ENCODE measurements at places on chromosomes 1 and 21.

DNA sequence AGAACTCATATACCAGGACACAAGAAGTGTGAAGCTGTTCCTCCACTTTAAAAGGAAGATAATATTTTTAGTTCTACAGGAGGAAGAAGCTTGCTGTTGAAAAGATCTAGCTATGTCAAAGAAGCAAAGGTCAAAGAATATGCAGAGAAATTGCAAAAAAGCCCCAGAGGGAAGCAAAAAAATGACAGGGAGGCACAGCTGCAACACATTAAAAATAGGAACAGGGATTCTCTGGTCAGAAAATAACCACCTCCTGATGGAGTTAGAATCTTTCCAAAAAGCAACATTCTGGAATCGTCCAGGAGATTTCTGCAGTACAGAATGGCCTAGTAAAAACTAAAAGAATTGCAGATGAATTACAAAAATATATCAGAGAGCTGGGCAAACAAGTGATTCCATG is 238.9 kb upstream of the PRMT6 start:
- no peak for DNase-seq

- DNase-seq, result no peak
These were observed 12.7 kb upstream of the RWDD3 start for GRCh38 chr1:95221306-95221705.

DNA sequence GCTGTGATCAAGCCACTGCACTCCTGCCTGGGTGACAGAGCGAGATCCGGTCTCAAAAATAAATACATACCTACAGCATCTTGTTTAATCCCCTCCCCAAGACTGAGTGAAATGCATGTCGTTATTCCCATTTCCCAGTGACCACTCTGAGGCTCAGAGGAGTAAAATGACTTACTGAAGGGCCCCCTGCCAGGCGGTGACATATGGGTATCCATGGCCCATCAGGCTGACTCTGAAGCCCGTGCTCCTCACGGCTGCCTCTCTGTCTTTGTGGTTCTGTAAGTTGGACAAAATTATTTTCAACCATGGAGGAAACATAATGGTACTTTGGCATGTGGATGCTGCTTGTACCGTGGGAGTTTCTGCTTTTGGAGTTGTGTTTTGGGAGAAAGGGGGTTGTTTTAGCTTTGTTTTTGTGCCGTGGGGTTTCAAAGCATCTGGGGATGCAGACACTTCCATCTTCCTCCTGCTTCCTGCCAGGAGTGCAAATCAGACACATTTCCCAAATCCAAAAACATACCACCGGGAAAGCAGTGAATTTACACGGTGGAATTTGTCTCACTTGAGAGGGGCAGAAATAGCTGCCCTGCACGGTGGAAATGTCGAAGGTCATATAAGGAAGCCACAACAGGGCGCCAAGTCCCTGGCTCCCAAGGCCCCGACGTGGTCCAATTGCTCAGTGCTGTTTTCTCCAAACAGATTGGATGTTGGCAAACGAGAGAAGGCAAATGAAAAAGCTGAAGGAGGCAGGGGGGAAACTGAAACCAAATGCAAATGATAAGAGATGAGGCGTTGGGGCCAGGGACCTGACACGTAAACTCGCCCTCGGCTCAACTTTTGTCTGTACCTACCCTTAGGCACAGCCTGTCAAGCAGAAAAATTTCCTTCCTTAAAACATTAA is 17.1 kb upstream of the PINK1 start:
- DNase-seq, result no peak

GRCh38 chr1:191974004-191974403 is 184.3 kb upstream of the RGS18 start:
- DNase-seq, result no peak

- no peak for DNase-seq
These were observed 56.2 kb upstream of the ENAH start for GRCh38 chr1:225709101-225709500.

- DNase-seq, result no peak
These were observed 69.3 kb downstream of the PLXNA2 start for GRCh38 chr1:208174731-208175507.

- no peak for DNase-seq
These were observed 8.1 kb downstream of the AGL start for GRCh38 chr1:99858286-99858685.

- DNase-seq, result no peak
These were observed 121.9 kb upstream of the TSPAN2 start for GRCh38 chr1:115211071-115211745.

DNA sequence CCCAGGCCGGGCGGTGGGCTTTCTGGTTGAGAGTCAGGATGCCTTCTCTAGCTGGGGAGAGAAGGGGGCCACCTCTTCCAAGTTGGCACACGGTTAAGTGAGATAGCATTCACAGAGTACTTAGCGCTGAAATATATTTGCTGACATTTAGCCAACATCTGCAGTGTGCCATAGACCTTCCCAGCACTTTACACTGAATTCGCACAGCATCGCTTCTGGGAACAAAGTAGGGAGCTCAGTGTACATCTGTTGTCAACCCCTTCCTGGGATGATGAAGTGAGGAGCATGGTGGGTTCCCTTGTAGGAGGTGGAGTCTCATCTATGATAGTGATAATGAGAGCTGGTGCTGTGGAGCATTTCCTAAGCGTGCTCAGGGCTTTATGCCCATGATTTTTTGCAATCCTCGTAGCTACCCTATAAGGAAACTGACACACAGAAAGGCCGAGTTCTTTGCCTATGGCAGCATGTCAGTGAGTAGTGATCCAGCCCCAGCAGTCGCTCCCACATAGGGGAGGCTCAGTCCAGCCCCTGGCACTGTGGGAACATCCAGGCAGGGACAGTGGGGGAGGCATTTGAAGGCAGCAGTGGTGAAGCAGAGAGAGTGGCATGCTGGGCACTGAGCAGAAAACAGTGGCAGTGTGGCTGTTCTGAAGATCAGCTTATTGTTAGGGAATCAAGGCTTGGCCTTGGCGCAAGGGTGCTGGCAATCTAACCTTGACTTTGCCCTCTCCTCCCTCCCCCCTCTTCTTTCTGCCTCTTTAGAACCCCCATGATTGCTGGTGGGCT is 176.2 kb downstream of the PGBD5 start:
- DNase-seq, result no peak

DNA sequence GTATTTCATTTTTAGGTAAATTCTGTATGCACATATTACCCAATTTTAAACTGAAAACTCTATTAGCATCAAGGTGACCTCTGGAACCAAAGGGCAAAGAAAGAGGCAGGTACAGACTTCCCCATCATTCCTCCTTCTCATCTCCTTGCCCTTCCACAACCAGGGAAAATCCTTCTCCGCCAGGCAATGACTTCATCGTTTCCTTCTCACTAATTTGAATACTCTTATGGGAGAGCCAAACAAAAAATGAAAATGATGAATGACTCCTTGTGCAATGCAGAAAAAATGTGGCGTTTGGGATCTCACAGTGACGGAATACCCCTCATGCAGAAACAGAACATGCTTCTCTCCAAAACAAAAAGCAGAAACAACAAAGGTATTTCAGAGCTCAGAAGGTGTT is 83.7 kb downstream of the HLCS start:
- no peak for DNase-seq
